Thoracic aorta (tissue), 2 donors: ENCODE measurements at places on chromosomes 2 and 18.

- DNase-seq, result no peak
These were observed 5.9 kb downstream of the CCDC121 start for GRCh38 chr2:27622921-27623384.

- DNase-seq, result peak; percentile 60
These were observed 73.6 kb upstream of the NCK2 start for GRCh38 chr2:105671156-105671555.

DNA sequence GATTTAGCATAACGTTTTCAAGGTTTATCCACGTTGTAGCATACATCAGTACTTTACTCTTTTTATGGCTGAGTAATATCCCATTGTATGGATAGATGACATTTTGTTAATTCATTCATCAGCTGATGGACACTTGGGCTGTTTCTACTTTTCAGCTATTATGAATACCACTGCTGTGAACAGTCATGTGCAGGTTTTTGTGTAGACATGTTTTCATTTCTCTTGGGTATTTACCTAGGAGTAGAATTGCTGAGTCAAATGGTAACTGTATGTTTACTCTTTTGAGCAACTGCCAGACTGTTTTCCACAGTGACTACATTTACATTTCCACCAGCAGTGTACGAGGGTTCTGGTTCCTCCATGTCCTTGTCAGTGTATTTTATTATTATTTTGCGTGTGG is 33.9 kb downstream of the COX7A2L start:
- no peak for DNase-seq

GRCh38 chr2:238854699-238855229 is 6.9 kb downstream of the TWIST2 start:
- DNase-seq, result no peak
